ENCODE measurements at places on chromosomes 3 and 15.

DNA sequence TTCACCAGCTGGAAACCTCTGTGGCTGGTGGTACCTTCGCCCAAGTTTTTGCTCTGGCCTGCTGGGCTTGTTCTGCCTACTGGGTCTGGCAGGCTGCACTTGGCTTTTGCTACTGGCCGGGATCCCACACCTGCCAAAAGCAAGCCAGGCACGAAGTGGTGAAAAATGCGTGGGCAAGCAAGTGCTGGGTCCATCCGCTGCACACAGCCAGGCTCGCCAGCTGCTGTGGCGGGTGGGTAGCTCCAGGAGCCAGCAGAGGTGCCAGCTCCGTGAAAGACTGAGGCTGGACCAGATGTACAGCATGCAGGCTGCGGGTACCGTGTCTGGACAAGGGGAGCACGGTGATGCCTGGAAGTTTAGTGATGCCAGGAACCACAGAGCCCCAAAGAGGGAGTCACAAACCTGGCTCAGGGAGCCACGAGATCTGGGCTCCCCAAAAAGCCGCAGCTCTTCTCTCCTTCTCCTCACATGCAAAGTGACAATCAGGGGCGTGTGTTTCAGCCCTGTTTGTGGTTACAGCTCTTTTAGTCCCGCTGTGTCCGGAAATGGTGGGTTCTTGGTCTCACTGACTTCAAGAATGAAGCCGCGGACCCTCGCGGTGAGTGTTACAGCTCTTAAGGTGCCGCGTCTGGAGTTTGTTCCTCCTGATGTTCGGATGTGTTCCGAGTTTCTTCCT is 1455.6 kb upstream of the GBE1 start:
- DNase-seq = no peak

GRCh38 chr3:61890586-61890985 is 329.2 kb downstream of the PTPRG start:
- no peak for DNase-seq

DNA sequence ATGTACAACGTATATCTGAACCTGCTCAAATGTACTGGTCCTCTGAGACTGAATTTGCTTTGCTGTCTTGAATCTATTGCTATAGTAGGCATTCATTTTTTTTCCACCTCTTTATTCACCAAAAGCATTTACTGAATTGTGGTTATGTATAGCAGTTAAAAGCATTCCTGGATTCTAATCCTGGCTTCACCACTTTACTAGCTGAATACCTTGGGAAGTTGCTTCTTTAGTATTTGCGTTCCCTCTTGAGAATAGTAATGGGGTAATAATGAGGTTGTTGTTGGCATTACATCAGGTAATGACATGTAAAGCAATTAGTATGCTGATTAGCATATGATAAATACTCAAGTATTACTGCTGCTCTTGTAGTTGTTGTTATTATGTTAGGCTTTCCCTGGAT is 29.1 kb downstream of the MEF2A start:
- DNase-seq = no peak

DNA sequence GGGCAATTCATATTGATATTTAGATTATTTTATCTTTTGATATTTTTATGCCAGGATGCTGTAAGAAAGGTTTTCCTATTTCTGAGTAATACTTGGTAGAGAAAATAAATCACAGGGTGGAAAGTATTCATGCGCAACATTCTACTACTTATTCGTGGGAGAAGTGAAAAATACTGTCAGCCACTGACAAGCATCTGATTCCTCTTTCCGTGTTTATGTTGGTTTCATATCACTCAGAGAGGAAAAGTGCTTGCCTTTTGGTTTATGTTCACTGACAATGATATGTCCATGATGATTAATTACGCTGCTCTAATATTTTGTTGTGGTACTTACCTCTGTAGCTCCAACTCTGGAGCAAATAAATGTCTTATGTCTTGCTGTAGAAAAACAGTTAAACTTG is 429.4 kb downstream of the EDEM1 start:
- DNase-seq = no peak

DNA sequence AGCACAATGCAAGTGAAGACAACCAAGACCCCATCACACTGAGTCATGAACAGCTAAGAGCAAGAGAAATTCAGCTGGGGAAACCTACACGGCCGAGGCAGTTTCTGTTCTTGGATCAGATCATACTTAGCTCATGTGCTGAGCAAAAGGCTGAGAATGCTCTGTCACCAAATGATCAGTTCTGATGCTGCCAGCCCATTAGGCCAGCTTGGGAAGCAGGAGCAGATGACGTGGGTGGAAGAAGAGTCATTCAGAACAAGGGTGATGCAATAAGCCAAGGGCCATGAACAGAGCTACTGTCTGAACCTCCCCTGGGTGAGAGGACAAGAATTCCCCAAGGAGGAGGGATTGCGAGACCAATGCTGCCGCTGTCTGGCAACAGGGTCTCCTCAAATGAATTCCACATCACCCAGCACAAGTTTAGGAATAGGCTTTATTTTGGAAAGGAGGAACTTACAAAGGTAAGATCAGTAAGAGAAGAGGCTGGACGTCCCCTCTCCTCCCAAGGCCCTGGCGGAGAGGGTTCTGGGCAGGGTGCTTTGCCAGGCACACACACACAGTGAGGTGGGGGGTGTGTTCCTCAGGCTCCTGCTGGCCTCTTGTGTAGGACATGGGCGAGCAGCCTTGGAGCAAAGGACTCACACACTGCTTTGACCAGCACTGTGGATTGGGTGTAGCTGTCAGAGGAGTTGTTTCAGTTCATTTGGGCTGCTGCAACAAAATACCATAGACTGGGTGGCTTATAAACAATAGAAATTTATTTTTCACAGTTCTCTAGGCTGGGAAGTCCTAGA is 65.6 kb upstream of the CTXND1 start:
- DNase-seq = peak; percentile 84

- DNase-seq = no peak
Observed at GRCh38 chr3:81782585-81782984, 21.1 kb upstream of the GBE1 start.

DNA sequence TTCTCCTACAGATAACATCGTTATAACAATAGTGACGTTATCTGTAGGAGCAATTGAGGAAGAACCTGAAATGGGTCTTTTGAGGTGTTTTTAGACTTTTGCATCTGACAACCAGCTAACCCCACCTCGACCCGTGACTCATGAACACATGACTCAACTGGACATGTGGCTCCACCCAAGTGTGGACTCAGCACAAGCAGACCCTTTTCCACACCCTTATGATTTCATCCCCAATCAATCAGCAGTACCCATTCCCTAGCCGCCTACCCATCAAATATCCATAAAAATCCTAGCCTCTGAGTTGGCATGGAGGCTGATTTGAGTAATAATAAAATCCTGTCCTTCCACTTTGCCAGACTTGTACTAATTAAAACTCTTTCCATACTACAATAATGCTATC is 255.4 kb downstream of the ARPP21 start:
- no peak for DNase-seq

Measured in MCF 10A (cell line).